ENCODE measurements at places on chromosomes 4 and X.

GRCh38 chr4:98092833-98093439 is 50.3 kb downstream of the STPG2 start:
- peak; percentile 2 for DNase-seq

GRCh38 chr4:109472343-109472761 is 38.7 kb downstream of the SEC24B start:
- DNase-seq = no peak

DNA sequence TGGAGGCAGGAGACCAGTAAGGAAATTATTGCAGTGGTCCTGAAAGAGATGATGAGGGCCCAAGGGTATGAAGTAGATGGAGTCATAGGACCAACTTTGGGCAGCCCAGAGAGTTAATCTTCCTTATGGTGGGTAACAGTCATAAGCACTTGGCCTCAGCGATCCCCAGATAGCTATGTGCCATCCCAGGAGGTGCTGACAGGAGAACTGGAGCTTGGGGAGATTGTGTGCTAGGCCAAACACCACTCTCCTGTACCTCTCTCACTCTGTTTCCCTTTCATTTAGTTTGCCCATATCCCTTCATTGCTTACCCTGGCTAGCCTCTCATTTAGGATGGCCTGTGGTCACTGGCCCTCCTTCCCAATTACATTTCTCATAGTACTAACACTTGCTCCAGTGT is 60.0 kb downstream of the TMEM164 start:
- DNase-seq = no peak

GRCh38 chr4:1381181-1381621 is 25.0 kb downstream of the NKX1-1 start:
- no peak for DNase-seq

- no peak for DNase-seq
Measured at GRCh38 chrX:87167841-87168240, 349.8 kb upstream of the KLHL4 start.

GRCh38 chr4:60201052-60201673 is 999.0 kb upstream of the ADGRL3 start:
- DNase-seq = no peak

DNA sequence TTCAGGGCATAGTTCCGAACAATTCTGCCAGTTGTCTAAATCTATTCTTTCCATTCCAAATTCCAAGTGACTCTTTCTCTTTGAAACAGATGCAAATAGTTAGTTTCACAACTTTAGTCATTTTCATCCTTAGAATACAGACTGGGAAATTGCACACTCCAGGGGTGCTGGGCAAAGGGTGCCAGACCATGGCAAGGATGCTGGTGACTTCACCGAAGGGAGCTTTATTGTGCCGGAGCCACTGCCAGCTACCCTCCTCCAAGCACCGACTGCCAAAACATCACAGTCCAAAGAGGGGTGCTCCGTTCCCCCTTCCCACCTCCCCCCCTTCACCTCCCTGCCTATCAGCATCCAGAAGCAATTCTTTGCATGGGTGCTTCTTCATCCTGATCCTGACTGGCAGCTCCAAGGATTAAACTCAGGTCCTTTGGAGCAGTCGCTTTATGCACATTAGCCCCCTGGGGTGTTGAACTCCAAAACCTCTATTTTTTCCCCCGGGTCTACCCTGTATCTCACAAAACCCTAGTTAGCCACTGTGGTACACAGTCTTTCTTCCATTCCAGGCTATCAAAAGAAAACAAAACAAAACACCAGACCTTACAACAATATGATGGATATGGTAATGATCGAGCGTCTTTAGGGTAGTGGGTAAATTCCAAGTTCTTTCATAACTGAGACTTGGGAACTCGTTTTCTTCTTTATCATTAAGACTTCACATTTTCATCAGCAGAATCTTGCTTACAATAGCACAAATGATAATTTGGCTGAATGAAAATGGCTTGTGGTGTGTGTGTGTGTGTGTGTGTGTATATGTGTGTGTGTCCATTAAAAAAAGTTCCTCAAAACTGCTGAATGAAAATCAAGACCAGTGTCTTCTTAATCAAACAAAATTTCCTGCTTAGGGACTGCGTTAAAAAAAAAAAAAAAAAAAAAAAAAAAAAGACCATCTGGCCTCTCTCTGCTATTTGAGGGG is 28.7 kb downstream of the MID1 start:
- DNase-seq = no peak

DNA sequence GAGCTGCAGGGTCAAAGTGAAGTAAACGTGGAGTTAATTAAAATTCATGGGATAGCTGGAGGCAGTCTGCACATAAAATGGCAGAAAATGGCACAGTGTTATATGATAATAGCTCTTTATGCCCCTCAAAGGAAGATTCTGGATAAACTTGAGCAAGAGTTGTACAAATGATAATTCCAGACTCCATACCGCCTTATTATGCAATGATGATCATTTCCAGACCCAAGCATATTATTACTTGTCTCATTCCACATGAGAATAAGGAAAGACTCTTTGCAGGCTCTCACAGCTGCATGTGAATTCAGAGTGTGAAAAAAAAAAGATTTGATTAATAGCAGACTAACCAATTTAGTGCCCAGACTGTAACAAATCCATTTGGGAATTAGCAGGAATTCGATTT is 105.4 kb downstream of the STK32B start:
- no peak for DNase-seq

DNA sequence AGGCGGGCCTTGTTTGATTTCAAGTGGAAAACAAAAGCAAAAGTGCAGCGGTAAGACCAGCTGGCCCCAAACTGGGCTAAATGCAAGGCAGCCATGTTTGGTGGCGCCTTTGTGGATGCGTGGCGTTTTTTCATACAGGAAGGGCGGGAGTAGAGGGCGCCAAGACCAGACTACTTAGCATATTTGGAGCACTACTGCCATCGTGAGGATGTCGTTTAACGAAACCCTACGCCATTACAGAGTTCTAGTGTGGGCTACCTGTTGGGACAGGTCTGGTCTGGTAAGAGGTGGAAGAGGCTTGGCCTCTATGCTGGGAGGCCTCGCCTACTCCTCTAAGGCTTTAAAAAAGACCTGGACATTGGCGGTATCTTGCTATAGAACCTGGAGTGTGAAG is 230.7 kb upstream of the STK26 start:
- DNase-seq = no peak

DNA sequence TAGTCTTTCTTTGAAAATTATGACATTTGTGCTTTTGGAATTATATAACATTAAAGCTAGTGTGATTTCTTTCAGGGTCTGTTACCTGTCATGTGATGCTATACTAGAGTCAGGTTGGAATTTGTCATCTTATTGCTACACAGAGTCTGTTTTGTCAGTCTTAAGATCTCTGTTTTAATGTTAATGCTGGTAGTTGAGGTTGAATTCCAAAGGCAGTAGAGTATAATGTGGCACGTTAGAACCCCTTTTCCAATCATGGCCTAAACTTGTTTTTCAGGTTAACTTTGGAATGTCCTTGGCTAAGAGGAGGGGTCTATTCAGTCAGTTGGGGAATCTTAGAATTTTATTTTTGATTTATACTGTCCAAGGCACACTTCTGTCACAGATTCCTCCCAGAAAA is 258.5 kb downstream of the PABPC4L start:
- no peak for DNase-seq

GRCh38 chrX:49947781-49948180 is 25.4 kb downstream of the CLCN5 start:
- DNase-seq = no peak

DNA sequence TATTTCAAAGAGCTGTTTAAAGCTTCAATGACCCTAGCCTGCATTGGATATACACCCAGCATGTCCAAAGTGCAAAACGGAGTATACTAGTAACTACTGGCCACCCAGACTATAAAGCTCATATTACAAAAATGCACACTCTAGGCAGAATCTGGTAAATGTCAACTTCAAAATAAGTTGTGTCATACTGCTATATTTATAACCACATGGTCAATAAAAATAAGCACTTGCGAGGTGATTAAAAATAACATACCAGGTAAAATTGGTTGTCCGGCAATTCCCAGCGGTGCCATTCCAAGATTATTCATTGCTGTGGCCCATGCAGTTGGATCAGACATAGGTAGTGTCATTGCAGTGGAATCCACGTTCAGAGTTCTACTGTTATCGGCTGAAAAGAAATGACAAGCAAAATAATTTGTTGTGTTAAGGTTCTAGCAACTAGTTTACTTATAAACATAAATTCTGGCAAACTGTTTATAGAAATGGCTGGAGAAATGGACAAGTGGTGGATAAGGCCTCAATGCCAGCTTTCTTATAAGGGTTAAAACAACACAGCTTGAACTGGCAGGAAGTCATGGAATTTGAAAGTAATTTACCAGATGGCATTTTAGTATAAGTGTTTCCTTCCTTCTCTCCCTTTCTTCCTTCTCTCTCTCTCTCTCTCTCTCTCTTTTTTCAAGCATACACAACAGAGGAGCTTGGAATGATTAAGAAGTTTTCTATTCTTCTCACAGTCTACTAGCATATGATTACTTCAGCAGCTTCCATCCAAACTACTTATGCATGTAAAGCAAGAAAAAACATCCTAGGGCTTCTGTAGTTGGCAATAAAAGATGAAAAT is 199.9 kb downstream of the ENOX2 start:
- DNase-seq = no peak

DNA sequence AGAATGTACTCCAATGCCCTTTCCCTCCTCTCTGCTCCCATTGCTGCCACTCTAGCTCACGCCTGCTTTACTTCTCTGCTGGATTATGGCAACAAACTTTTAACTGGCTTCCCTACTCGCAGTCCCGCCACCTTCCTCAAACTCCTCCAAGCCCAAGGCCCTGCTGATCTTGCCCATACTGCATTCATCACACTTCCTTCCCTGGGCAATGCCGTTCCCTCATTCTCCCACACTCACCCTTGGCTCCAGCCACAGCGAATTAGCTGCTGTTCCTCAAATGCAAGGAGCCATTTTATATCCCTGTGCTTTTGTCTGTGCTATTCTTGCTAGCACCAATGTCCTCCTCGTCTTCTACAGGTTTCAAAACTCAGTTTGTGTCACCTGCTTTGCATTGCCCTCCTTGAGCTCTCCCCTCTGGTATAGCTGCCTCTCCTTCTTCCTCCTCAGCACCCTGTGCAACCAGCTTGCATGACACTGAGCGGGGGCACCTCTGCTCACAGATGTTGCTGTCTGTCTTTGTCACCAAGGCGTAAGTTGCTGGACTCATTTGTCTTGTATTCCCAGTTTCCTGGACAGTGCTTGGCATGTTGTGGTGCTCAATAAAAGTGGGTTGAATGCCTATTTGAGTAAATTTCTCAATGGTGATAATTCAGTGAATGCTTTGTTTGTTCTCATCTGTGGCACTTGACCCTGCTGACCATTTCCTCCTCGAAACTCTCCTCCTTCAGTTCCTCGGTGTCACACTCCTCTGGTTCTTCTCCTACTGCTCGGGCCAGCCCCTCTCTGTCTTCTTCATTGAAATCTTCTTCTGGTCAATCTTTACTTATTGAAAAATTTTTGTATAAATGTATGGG is 22.4 kb upstream of the MGST2 start:
- DNase-seq = no peak

GRCh38 chr4:1002131-1002630 is 9.0 kb upstream of the SLC26A1 start:
- no peak for DNase-seq

DNA sequence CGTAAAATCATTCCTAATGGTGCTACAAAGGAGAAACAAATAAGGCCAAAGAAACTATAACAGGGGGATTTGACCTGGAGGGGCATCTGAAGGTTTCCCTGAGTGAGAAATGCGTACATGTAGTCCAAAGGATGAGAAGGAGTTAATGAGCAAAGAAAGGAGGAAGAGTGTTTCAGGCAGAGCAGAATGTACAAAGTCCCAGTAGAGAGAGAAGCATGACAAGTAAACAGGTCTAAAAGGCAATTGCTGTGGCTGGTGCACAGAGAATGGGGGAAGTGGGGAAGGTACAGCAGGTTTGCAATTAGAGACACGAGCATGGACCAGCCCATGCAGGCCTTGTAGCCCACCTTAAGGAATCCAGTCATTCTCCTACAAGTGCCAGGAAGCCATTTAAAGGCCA is 145.5 kb downstream of the TSPAN5 start:
- DNase-seq = no peak

GRCh38 chrX:43580621-43581020 is 75.5 kb upstream of the MAOA start:
- DNase-seq = no peak

DNA sequence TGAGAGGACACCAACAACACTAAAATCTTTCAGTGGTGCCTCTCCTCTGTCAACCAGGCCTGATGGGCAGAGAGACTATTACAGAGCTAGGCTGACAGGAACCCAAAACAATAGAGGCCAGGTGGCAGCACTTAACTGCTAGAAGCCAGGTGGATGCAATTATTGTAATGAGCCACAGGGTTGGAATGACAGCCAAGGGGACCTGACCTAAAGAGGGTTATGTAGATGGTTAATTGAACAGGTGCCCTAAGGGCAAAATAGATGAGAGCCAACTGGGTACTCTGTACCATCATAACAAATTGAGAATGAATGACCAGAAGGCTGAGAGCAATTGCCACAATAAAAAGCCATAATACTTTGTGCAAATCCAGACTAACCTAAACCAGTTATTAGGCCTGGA is 24.7 kb upstream of the FRAS1 start:
- no peak for DNase-seq

DNA sequence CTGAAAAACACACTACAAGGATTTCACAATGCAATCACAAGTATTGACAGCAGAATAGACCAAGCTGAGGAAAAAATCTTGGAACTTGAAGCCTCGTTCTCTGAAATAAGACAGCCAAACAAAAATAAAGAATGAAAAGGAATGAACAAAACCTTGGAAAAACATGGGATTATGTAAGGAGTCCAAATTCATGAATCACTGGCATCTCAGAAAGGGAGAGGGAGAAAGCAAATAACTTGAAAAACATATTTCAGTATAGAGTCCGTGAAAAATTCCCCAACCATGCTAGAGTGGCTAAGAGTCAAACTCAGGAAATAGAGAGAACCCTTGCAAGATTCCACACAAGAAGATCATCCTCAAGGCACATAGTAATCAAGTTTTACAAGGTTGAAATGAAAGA is 178.5 kb upstream of the CTSO start:
- no peak for DNase-seq

DNA sequence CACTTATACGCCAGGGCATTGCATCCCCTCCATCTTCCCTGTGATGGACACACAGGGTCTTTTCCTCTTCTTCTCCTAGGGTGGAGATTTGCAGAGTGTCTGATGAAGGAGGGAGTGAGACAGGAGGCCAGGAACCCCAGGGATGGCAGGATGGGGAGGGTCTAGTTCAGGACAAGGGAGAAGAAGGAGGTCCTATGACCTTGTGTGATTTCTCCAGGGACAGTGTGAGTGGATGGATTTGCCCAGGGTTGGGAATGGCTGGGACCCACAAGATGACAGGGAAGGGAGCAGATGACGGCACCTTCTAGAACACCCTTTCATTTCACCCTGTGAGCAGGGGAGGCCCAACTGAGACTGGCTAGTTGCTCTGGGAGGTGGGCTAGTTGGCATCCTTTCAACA is 34.2 kb downstream of the CYTL1 start:
- DNase-seq = no peak
